ENCODE measurements at places on chromosomes 12 and 14. TPM values are rescaled to one million over a fixed set of nuclear protein-coding genes. Genes with fewer than 3 reads are reported as not detected.

GRCh38 chr12:77577791-77578190, 252.9 kb upstream of the NAV3 start:
- DNase-seq, result no peak

The KCNA1 gene
- 0.31 TPM for polyA plus RNA-seq

- no peak for DNase-seq
These were observed 35.5 kb downstream of the CPSF6 start for GRCh38 chr12:69274861-69275260.

The IL22 gene
- polyA plus RNA-seq, result not detected

DNA sequence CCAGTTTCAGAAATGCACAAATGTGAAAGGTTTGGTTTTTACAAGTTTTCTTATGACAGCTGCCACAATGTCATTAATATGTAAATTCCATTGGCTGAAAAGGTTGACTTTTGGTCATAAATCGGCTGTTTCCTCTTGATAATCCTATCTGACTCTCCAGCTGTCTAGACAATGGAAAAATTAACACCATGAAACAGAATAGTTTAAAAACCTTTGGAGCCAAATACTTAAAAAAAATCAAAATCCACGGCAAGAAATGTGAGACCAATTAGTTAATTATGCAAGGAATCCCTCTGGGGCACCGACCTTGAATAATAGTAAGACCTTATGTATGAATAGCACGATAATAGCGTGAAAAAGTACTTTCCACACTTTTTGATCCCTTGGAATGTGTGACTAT, 138.0 kb downstream of the ZNF664 start:
- no peak for DNase-seq

The GARIN6 gene
- polyA plus RNA-seq, result not detected

DNA sequence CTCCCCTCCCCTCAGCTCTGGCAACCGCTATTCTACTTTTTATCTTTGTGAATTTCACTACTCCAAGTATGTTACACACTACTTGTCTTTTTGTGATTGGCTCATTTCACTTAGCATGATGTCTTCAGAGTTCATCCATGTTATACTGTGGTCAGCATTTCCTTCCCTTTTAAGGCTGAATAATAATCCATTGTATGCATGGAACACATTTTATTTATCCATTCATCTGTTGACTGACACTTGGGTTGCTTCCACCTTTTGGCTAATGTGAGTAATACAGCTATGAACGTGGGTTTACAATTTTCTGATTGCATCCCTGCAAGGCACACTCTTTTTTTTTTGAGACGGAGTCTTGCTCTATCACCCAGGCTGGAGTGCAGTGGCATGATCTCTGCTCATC, 53.0 kb upstream of the FUT8 start:
- no peak for DNase-seq

The TDRD9 gene
- polyA plus RNA-seq, result 1.5 TPM

The BHLHE41 gene
- 3.1 TPM for polyA plus RNA-seq

- no peak for DNase-seq
These were observed 37.2 kb downstream of the IFNG start for GRCh38 chr12:68122236-68122920.

The RAB15 gene
- 25.3 TPM for polyA plus RNA-seq

The POLR3B gene
- polyA plus RNA-seq, result 16.4 TPM
